Type B pancreatic cell (in vitro differentiated cells): ENCODE measurements at places on chromosomes 1 and 21. TPM values are rescaled to one million over a fixed set of nuclear protein-coding genes. Genes with fewer than 3 reads are reported as not detected.
A peak's percentile ranks its signal among the peaks of the same experiment; 100 is the strongest.

DAP3 gene
- total RNA-seq, result 95.9 and 109 TPM in 2 replicates

NIPAL3 gene
- 17.5 and 21.3 TPM in 2 replicates for total RNA-seq

TMPRSS15 gene
- total RNA-seq, result 0.52 and 4.1 TPM in 2 replicates

DNA sequence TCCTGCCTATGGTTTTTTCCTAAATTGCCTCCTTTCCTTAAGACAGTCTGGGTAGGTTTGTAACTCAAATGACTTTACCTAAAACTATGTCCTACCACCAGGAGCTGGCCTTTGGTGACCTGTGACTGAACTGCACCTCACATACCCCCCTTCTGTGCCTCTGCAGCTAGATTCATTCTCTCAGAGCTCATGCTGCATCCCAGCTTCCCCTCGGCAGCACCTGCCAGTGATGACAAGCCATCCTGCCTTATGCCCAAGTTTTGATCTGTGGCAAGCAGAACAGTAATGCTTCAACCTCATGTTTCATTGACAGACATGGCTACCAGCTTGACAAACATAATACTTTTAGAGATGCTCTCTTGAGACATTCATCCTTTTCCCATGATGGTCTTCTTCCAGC lies 141.9 kb downstream of the TSEN15 start:
- no peak for DNase-seq
- H3K27me3 ChIP-seq, result peaks cover 11% of the 10 kb centered on the region
- no peaks in the 10 kb centered on the region for H3K36me3 ChIP-seq
- no peak overlapping the region for H3K4me3 ChIP-seq
- H3K27ac ChIP-seq, result no peak overlapping the region

DNA sequence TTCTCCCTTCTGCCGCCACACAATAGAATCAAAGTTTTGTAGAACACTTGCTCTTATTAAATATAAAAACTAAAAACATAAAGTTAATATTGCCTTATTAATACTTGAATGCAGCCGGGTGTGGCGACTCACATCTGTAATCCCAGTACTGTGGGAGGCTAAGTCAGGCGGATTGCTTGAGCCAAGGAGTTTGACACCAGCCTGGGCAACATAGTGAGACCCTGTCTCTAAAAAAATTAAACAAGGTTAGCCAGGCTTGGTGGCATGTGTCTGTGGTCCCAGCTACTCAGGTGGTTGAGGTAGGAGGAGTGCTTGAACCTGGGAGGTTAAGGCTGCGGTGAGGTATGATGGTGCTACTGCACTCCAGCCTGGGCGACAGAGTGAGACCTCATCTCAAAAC lies 13.2 kb upstream of the HHAT start:
- H3K27ac ChIP-seq, result no peak overlapping the region
- peaks cover 10% of the 10 kb centered on the region for H3K27me3 ChIP-seq
- no peaks in the 10 kb centered on the region for H3K36me3 ChIP-seq
- H3K4me3 ChIP-seq, result no peak overlapping the region

- no peak for DNase-seq
- H3K4me3 ChIP-seq, result no peak overlapping the region
- no peak overlapping the region for H3K27ac ChIP-seq
- H3K4me1 ChIP-seq, result peaks cover 14% of the 10 kb centered on the region
- peaks cover 14% of the 10 kb centered on the region for H3K27me3 ChIP-seq
Measured at GRCh38 chr1:55320891-55321290, 105.7 kb upstream of the USP24 start.

OR2L8 gene
- total RNA-seq, result not detected in 2 replicates

S100A2 gene
- total RNA-seq, result 0.75 and 2.4 TPM in 2 replicates

GRCh38 chr1:175506081-175506480 lies 237.3 kb downstream of the TNR start:
- H3K4me1 ChIP-seq, result peaks cover 3% of the 10 kb centered on the region
- DNase-seq, result no peak
- H3K36me3 ChIP-seq, result no peaks in the 10 kb centered on the region
- peaks cover 22% of the 10 kb centered on the region for H3K27me3 ChIP-seq
- no peak overlapping the region for H3K27ac ChIP-seq

GRCh38 chr1:33287317-33287716 lies 31.0 kb downstream of the ZNF362 start:
- peaks cover 28% of the 10 kb centered on the region for H3K36me3 ChIP-seq
- H3K27me3 ChIP-seq, result no peaks in the 10 kb centered on the region
- DNase-seq, result no peak
- no peak overlapping the region for H3K27ac ChIP-seq
- H3K4me1 ChIP-seq, result peaks cover 18% of the 10 kb centered on the region

- peaks cover 77% of the 10 kb centered on the region for H3K27me3 ChIP-seq
- H3K4me1 ChIP-seq, result no peaks in the 10 kb centered on the region
- no peaks in the 10 kb centered on the region for H3K36me3 ChIP-seq
- no peak overlapping the region for H3K27ac ChIP-seq
Measured at GRCh38 chr1:17919525-17920439, 164.6 kb downstream of the ACTL8 start.

DNA sequence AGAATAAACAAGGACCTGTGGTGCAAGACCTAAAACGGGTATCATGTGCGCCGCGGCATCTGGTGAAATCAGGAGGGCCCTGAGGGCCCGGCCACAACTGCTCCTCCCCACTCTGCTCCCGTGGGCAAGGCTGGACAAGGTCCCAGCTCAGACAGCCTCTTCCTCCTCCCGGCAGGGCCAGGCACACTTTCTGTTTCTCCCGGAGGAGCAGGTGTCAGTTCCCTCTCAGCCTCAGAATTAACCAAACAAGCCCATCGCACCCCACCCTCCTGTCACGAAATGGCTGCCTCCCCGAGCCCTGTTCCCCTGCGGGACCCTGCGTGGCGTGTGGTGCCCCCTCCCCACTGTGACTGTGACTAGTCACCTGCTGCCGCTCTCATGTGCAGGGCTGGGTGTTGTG lies 15.2 kb downstream of the PTTG1IP start:
- H3K27ac ChIP-seq, result peak overlapping the region; percentile 67
- no peak overlapping the region for H3K4me3 ChIP-seq
- DNase-seq, result no peak
- no peaks in the 10 kb centered on the region for H3K4me1 ChIP-seq
- H3K36me3 ChIP-seq, result peaks cover 20% of the 10 kb centered on the region
- H3K27me3 ChIP-seq, result no peaks in the 10 kb centered on the region

RGS7 gene
- 2.2 and 2.5 TPM in 2 replicates for total RNA-seq

FCRL2 gene
- not detected in 2 replicates for total RNA-seq

DNA sequence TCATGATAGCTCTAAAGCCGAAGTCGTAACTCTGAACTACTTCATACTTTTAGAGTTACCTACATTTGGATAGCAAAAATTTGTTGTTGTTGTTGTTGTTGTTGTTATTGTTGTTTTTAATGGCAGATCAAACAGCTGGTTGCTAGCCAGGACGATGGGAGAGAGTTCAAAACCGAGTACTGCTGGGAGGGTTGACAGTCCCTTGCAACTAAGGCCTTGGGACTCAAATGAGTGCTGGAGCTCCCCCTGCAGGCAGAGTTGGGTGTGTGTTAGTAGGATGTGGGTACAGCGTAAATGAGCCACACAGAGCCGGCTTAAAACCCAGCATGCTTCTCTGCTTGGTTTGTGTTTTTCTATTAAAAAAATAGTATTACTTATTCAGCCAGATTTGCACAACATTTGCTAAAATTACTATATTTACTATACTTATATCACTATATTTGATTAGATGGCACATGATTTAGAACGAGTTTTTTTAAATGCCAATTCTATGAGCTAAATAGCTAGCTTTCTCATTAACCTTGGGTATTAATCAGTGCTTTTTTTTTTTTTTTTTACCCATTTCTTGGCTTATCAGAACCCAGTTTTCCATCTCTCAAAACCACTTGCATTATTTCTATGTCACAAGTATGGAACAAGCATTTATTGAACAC lies 129.2 kb upstream of the SYT6 start:
- H3K36me3 ChIP-seq, result no peaks in the 10 kb centered on the region
- DNase-seq, result peak; percentile 82
- peaks cover 8% of the 10 kb centered on the region for H3K27me3 ChIP-seq

- no peaks in the 10 kb centered on the region for H3K27me3 ChIP-seq
- H3K4me1 ChIP-seq, result no peaks in the 10 kb centered on the region
- no peak overlapping the region for H3K4me3 ChIP-seq
- no peaks in the 10 kb centered on the region for H3K36me3 ChIP-seq
Measured at GRCh38 chr1:89444791-89445190, 79.8 kb upstream of the LRRC8B start.

- H3K4me3 ChIP-seq, result no peak overlapping the region
- DNase-seq, result no peak
- no peak overlapping the region for H3K27ac ChIP-seq
- peaks cover 15% of the 10 kb centered on the region for H3K4me1 ChIP-seq
- H3K36me3 ChIP-seq, result peaks cover under 1% of the 10 kb centered on the region
Measured at GRCh38 chr1:245060684-245061374, 94.0 kb upstream of the KIF26B start.

DNA sequence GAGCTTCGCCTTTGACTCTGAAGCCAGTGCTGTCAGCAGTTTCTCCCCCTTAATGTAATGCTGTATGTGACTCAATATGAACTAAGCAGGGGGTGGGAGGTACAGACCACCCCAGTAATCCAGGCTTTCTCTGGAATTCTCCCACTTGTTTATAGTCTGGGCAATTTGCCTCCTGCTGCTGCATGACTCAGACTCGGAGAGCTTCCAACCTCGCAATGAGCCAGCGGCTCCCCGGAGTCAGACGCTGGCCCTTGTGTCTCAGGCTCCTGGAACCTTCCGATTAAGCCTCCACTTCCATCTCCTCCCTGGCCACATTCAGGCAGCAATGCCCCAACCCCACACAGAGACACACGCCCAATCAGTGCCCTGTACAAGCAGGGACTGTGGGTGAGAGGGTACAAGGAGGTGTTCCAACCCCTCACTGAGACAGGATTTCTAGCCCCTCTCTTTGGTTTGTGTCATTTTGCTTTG lies 471.7 kb upstream of the VAMP3 start:
- peak; percentile 56 for DNase-seq
- H3K36me3 ChIP-seq, result no peaks in the 10 kb centered on the region
- H3K4me3 ChIP-seq, result peak overlapping the region; percentile 53
- H3K27ac ChIP-seq, result no peak overlapping the region
- H3K27me3 ChIP-seq, result peaks cover 12% of the 10 kb centered on the region

DNA sequence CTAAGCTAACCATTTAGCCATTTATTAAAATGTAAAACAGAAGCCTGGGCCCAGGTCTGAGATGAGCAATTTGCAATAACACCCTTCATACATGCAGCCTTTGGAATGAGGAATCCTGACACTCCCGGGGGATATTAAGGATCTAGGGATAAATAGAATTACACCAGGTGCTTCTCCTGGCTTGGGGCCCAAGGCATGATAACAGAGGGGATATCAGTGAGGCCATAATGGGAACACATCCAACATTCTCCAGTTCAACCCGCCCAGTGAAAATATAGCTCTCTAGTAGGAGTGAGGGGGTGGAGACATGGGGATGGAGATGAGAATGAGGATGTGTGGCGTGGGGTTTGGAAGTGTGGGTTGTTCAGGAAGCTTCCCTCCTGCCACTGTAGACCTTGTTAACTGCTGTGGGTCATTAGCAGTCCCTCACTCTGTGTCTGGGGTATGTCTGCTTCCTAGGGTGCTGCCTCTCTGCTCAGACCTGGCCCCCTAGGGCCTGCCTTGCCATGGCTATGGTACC lies 57.9 kb upstream of the KANK4 start:
- no peaks in the 10 kb centered on the region for H3K36me3 ChIP-seq
- no peak overlapping the region for H3K4me3 ChIP-seq
- H3K4me1 ChIP-seq, result peaks cover 7% of the 10 kb centered on the region
- no peak for DNase-seq
